ENCODE measurements at places on chromosomes 3 and 15.

DNA sequence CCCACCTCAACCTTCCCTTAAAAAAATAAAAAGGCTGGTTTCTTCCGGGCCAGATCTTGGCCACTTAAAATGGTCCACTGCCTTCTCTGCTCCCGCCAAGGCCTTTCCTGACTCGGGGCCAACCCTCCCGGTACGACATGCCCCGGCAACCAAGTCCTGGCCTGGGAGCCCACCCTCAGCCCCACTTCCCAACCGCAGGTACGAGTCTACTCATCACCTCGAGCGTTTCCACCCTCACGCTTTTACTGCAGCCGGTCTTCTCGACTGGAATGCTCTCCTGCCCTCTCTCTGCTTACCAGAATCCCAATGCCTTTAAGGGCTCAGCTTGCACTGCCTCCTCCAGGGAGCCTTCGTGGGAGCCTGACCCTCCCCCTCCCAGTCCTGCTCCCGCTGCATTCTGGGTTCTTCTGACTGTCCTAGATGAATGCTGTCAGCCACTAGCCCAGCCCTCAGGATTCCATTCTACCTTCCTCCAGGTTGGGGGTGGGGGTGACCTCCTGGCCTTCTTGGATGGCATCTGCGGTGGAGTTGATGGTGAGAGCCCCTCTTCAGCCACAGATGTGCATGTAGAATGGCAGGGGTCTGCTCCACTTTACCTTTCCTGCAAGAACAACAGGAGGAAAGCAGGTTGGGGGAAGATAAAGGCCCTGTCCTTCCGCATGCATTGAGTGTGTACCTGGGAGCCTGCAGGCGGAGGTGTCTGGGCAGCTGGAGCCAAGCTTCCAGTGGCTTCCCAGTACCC, 1.1 kb upstream of the CSRNP1 start:
- DNase-seq = peak; percentile 31

GRCh38 chr3:13214847-13215472, 141.7 kb upstream of the IQSEC1 start:
- no peak for DNase-seq

GRCh38 chr3:153910387-153910786, 210.8 kb upstream of the ARHGEF26 start:
- no peak for DNase-seq

DNA sequence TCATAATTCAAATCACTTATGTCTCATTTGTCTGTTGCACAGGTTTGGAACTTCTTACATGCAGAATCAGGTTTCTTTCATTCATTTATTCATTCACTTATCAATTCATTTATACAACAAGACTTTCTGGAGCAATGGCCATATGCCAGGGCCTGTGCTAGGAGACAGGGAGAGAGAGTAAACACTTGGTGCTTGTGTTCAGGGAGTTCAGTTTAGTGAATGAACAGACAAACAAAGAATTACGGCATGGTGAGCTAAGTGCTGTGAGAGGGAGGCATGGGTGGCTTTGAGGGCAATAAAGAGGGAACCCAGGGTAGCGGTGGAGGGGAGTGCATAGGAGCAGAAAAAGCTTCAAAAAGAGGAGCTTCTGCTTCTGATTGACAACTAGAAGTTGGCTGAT, 8.5 kb upstream of the IREB2 start:
- DNase-seq = no peak

DNA sequence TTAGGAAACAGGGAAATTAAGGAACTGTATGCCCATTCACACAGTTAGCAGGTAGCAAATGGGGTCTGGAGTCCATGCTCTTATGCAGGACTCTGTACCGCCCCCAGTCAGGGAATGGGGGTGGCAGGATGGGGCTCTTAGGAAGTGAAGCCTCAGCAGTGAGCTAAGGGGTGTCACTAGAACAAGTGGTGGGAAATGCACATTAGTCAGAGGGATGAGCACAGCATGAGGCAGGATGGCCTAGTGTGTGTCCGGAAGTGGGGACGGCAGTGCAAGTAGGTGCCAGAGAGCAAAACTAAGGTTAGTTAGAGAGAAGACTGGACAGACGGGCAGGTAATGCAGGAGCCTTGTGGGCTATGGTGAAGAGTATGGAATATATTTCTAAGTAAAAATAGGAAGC, 60.7 kb downstream of the ST3GAL6 start:
- DNase-seq = peak; percentile 72

DNA sequence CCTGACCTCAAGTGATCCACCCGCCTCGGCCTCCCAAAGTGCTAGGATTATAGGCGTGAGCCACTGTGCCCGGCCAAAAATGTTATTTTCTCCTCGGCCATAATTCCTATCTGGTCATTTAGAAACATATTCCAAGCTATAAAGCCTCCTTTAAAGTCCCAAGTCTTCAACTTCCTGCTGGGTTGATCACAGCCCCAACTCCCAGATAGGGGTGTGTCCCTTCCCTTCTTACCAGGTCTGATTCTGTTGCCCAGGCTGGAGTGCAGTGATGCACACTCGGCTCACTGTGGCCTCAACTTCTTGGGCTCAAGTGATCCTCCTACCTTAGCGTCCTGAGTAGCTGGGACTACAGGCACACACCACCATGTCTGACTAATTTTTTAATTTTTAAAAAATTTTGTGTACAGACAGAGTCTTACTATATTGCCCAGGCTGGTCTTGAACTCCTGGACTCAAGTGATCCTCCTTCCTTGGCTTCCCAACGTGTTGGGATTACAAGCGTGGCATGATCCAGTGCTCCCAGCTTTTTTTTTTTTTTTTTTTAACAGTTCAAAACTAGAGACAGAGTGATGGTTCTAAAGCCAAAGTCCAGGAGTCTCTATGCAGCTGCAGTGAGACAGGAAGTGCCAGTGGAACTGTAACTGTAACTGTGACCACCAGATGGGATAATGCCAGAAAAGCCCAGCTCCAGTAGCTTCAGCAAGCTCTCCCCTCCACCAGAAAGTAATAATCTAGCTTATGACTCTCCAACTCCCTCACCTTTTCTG, 8.2 kb upstream of the PRKAR2A start:
- no peak for DNase-seq

GRCh38 chr3:51141573-51141972, 243.5 kb upstream of the MANF start:
- no peak for DNase-seq

GRCh38 chr15:74234598-74234875, 1.6 kb upstream of the CCDC33 start:
- no peak for DNase-seq

GRCh38 chr3:20742903-20743552, 557.0 kb upstream of the SGO1 start:
- DNase-seq = no peak
